ENCODE measurements at places on chromosomes 11 and 22.
A peak's percentile ranks its signal among the peaks of the same experiment; 100 is the strongest.

DNA sequence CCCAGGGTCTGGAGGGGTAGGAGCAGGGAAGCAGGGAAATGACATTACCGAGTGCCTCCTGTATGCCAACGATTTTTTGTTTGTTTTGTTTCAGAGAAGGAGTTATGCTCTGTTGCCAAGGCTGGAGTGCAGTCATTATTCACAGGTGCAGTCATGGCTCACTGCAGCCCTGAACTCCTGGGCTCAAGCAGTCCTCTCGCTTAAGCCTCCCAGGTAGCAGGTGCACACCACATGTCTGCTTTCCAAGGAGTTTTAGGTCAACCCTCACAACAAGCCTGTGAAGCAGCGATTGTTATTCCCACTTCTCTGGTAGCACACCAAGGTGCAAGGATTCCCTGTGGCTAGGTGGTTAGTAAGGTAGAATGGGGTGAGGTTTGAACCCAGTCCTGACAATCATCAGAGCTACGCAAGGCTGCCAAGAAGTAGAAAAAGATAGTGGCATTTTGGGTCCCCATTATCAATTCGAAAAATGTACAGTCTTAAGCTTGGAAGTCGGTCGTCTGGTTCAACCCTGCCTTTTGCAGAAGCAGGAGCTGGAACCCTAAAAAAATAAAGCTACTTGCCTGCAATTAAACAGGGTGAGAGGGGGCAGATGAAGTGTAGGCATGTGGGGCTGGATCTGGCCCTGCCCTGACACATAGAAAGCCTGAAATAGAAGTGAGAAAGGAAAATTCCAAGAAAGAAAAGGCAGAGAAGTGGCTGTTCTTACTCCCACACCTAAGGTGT, 9.1 kb downstream of the UCP3 start:
- no peak for DNase-seq

DNA sequence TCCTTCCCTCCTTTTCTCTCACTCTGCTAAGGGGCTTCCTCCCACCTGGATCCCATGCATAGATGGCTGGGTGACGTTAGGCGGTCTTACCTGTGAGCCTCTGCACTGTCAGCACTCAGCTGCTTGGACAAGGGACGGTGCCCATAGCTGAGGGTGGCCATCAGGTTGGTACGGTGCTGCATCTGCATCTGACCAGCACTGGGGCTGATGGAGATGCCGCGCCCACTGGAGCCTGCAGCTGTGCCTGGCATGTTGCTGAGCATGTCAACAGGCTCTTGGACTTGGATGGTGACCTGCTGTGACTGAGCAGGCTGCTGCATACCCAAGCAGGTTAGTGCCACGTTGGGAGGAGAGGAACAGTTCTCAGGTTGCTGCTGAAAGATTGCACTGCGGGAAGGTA, 21.8 kb upstream of the APOA1 start:
- DNase-seq, result no peak

- no peak for DNase-seq
Observed at GRCh38 chr22:32165681-32166080, 6.6 kb upstream of the C22orf42 start.

DNA sequence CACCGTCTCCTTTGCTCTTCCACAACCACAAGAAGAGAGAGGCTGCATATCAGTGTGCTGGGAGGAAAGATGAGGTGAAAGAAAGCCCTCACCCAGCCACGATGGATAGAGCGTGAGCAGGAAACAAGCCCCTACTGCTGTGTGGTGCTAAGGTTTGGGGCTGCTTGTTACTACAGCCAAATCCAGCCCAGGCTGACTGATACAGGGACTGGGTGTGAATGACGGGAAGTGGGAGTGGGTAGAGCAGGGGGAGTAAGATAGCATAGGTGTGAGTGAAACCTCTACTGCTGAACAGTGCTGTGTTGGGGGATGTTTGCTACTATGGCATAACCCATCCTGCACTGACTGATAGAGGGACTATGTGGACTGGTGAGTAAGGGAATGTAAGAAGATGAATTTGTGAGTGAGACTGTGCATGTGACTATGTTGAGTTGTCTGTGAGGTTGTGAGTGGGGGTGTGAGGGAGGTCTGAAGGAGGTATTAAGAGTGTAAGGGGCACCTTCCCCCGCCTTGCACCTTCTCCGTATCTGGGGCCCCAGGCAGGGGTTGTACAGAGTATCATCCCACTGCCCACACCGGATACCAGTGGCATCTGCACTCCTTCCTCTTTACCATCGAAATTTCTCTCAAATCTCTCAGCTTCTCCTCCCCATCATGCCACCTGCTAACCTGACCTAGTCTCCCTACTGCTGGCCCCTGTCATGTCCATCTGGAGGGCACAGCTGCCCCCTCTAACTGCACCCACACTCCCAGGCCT, 91.5 kb downstream of the MN1 start:
- no peak for DNase-seq

- DNase-seq, result no peak
Observed at GRCh38 chr11:98771791-98772190, 249.0 kb upstream of the CNTN5 start.

DNA sequence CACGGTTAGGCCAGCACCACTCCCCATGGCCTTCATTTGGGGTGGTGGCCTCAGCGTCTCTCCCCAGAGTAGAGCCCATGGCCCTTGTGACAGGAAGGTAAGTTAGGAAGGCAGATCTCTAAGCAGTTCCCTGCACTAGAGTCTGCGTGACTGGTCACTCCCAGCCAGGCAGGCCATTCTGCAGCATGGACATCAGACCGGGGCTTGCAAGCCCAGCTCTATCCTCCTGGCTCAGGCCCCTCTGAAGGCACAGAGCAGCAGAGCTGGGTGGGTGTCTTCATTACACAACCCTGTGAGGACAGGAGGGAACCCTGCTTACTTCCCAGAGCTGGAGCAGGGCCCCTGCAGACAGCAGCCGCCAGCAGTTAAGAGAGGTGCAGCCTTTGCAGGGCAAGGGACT, 77.3 kb downstream of the PIWIL3 start:
- DNase-seq, result no peak

DNA sequence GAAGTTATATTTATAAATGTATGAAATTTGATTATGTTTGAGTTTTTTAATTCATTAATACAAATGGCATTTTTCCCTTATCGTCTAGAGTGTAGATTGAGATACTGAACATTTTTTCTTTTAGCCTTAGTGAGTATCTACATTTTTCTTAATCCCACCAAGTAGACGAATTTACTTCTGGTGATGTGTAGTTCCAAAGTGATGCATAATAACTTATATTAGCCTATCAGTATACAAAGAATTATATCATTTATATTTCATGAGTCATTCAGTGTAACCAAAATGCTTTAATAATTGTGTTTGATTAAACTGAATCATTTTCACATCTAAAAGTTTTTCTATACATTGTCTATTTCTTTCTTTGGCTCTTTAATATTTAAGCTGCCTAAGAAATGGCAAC, 745.6 kb upstream of the LUZP2 start:
- no peak for DNase-seq

DNA sequence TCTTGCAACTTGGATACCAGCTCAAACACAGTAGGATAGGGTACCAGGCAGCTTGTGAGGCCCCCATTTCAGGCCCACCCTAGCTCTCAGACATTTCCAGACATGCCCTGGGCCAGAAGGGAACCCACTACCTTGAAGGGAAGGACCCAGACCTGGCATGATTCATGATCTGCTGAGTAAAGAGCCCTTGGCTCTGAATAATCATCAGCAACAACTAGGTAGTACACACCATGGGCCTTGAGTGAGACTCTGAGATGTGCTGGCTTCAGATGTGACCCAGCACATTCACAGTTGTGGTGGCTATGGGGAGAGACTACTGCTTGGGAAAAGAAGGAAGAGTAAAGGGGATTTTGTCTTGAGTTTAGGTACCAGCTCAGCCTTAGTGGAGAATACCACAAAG, 23.6 kb downstream of the JRKL start:
- no peak for DNase-seq

- DNase-seq, result no peak
Observed at GRCh38 chr22:42365111-42365865, 66.9 kb downstream of the NFAM1 start.

GRCh38 chr11:35593143-35593542, 25.1 kb upstream of the FJX1 start:
- DNase-seq, result no peak

- DNase-seq, result no peak
Observed at GRCh38 chr11:115324581-115325432, 179.4 kb downstream of the CADM1 start.

- no peak for DNase-seq
Observed at GRCh38 chr22:41505511-41506220, 36.7 kb downstream of the ACO2 start.

DNA sequence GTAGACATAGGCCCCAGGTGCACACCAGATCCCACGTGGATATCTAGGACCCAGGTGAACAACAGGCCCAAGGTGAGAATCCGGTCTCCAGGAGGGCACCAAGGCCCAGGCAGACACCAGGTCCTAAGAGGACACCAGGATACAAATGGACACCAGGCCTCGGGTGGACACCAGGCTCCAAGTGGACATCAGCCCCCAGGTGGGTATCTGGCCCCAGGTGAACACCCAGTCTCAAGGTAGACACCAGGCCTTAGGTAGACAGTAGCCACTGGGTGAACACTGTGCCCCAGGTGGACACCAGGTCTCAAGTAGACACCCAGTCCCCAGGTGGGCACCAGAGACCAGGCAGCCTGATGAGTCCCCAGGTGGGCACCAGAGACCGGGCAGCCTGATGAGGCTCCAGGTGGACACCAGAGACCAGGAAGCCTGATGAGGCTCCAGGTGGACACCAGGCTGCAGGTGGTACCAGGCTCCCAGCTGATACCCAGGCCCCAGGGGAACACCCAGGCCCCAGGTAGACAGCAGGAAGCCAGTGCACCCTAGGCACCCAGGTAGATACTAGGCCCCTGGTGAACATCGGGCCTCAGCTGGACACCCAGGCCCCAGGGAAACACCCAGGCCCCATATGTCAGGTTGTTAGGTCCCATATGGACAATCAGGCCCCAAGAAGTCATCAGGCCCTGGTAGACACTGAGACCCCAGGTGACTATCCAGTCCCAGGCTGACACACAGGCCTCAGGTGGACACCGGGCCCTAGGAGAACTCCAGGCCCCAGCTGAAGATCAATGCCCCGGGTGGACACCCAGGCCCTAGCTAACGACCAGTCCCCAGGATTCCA, 55.1 kb upstream of the SEPTIN5 start:
- DNase-seq, result no peak

DNA sequence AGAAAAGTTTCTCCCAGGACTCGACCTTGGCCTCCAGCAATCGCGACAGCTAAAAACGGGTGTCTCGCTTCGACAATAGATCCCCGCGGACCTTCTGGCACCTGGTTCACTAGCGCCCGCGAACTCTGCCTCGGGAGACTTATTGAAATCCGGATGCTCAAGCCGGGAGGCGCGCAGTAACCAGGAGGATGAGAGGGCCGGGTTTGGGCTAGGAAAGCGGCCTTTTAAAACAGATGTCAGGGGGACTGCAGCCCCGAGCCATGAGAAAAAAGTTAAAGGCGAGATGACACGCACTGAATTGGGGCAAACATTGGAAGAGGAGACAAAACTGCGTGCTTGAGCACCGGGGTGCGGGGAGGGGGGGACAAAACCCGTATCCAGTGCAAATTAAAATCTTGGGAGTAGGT, 637 bp upstream of the ZBTB16 start:
- DNase-seq, result peak; percentile 15

DNA sequence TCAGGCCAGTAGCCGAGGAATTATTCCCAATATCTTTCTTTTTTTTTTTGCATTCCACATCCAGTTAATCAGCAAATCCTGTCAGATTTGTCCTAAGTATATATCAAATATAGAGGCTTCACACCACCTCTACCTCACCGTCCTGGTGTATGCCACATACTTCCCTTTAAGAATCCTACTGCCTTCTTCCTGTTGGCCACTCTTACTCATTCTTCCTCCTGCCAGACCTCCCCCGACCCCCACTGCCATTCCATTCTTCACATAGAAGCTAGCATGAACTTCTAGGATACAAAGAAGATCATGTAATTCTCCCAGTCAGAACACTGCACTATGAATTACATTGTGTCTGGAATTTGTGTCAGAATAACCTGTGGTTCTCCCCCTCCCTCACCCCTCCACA, 89.5 kb downstream of the TRIM44 start:
- DNase-seq, result no peak

DNA sequence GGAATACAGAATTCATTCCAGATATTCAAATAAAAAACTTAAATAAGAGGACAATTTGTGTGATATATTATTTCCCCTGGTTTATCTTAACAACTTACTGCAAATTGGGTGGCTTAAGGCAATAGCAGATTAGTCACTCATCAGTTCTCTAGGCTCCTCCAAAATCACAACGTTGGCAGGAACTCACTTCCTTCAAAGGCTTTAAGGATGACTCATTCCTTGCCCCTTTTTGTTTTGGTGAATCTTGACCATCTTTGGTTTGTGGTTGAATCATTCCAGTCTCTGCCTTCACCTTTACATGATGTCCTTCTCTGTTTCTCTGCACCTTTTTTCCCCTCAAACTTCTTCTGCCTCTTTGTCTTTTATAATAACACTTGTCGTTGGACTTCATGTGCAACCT, 3.4 kb downstream of the OR10AG1 start:
- DNase-seq, result no peak

DNA sequence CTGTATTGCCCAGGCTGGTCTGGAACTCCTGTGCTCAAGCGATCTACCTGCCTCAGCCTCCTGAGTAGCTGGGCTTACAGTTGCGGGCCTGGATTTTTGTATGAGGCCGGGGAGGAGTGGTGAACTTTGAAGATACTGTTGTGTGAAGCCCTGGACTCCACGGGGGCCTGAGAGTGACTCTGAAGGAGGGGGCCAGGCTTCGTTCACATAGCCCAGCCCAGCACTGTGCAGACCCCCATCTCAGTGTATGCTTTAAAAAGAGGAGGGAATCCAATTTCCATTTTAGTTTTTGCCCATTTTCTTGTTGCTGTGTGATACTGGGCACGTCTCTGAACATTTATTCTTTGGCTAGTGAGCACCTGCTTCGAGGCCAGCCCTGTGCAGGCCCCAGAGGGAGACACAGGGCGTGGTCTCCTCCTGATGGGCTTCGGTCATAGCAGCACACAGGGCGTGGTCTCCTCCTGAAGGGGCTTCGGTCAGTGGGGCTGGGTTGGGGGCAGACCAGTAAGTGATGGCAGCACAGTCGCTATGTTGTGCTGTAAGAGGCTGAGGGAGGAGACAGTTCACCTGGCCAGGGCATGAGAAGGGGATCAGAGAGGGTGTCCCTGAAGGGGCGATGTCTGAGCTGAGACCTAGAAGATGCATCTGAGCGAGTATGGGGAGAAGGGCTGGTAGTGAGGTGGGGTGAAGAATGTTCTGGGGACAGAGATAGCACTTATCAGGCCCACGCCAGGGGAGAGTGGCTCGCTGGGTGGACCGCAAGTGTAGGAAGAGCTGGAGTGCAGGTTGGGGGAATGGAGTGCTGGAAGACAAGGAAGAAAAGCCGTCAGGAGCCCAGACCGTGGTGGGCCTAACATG, 14.0 kb downstream of the SAMM50 start:
- DNase-seq, result no peak

- no peak for DNase-seq
Observed at GRCh38 chr11:70046089-70046488, 32.0 kb upstream of the ANO1 start.

DNA sequence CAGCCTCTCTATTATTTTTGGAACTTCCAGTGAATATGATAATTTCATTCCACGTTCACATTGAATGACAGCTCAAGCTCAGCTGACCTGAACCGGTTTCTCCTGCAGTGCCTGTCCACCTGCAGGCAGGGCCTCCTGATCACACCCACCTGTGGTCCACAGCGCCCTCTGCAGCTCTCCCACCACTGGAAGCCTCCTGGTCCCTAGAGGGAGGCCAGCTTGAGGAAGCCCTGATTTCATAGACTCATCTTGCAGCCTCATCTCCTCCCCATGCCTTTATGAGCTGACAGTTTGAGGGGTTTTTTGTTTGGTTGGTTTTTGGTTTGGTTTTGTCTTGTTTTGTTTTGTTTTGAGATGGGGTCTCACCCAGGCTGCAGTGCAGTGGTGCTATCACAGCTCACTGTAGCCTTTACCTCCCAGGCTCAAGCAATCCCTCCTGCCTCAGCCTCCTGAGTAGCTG, 29.9 kb upstream of the MALAT1 start:
- peak; percentile 53 for DNase-seq

Measured in stimulated activated CD4-positive, alpha-beta T cell treated with anti-CD3 and anti-CD28 coated beads, Interleukin-2, amount 100 ng/mL, for 24 hours (primary cell).